Panc1 (cell line): ENCODE measurements at places on chromosomes 5 and 9. TPM values are rescaled to one million over a fixed set of nuclear protein-coding genes. Genes with fewer than 3 reads are reported as not detected.

Gene ADRA1B
- total RNA-seq = 8.3 TPM

GRCh38 chr9:69093471-69094103, 58.0 kb downstream of the FXN start:
- H3K4me1 ChIP-seq = no peaks in the 10 kb centered on the region
- H3K36me3 ChIP-seq = no peaks in the 10 kb centered on the region
- H3K27ac ChIP-seq = no peak overlapping the region
- H3K27me3 ChIP-seq = no peaks in the 10 kb centered on the region

- H3K4me3 ChIP-seq = no peak overlapping the region
- H3K27ac ChIP-seq = no peak overlapping the region
- H3K36me3 ChIP-seq = no peaks in the 10 kb centered on the region
- no peaks in the 10 kb centered on the region for H3K27me3 ChIP-seq
- DNase-seq = no peak
These were observed 79.2 kb upstream of the TGFBR1 start for GRCh38 chr9:99025616-99026270.

- H3K4me1 ChIP-seq = no peaks in the 10 kb centered on the region
- no peak overlapping the region for H3K27ac ChIP-seq
- H3K36me3 ChIP-seq = no peaks in the 10 kb centered on the region
- no peak for DNase-seq
- no peak overlapping the region for H3K4me3 ChIP-seq
These were observed 241.5 kb upstream of the PAPPA start for GRCh38 chr9:115912086-115912485.

- H3K36me3 ChIP-seq = no peaks in the 10 kb centered on the region
- H3K4me3 ChIP-seq = no peak overlapping the region
- H3K27ac ChIP-seq = no peak overlapping the region
- H3K4me1 ChIP-seq = no peaks in the 10 kb centered on the region
- no peaks in the 10 kb centered on the region for H3K27me3 ChIP-seq
These were observed 384.1 kb downstream of the DMRT2 start for GRCh38 chr9:1434052-1434767.

Gene TOPORS
- total RNA-seq = 21.2 TPM
